Activated CD8-positive, alpha-beta memory T cell treated with anti-CD3 and anti-CD28 coated beads for 1 hour (primary cell): ENCODE measurements at places on chromosomes 6 and 20.

GRCh38 chr6:150347845-150348244 is 21.0 kb upstream of the IYD start:
- no peak for DNase-seq

GRCh38 chr6:109978174-109979032 is at the start of gene GPR6:
Gene GPR6, plus strand, starts transcription at chr6:109978311. Its CDS starts 802 bp downstream, at chr6:109979113.
- DNase-seq, result no peak

- no peak for DNase-seq
Observed at GRCh38 chr20:17735959-17736621, 36.3 kb downstream of the BANF2 start.

GRCh38 chr20:53077373-53078205 is 105.4 kb downstream of the TSHZ2 start:
- no peak for DNase-seq

- no peak for DNase-seq
Observed at GRCh38 chr6:36964349-36964748, 9.8 kb downstream of the PI16 start.
